NCI-H146 (cell line): ENCODE measurements at places on chromosomes 16 and 17.
A peak's percentile ranks its signal among the peaks of the same experiment; 100 is the strongest.

DNA sequence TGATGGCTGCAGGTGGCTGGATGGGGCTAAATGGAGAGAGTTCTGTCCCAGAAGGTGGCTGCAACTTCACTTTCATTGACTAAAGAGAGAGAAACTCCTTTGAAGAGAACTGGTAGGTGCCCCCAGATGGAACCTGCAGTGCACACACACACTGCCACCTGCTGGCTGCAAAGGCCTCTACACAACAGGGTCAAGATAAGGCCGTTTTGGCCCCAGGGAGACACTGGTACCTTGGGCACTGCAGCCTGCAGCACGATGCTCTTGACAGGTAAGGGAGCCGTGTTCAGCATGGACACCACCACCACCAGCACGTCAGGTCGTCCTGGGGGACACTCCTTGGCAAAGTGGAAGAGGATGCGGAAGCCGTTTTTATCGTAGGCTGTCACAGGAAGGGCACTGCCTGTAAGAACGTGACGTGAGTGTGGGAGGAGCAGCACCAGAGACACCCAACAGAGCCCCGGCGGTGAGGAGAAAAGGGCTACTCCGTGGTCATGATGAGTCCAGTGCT, 22.7 kb downstream of the GGA3 start:
- peak; percentile 47 for DNase-seq

GRCh38 chr16:28180655-28181460, 30.9 kb downstream of the XPO6 start:
- no peak for DNase-seq

DNA sequence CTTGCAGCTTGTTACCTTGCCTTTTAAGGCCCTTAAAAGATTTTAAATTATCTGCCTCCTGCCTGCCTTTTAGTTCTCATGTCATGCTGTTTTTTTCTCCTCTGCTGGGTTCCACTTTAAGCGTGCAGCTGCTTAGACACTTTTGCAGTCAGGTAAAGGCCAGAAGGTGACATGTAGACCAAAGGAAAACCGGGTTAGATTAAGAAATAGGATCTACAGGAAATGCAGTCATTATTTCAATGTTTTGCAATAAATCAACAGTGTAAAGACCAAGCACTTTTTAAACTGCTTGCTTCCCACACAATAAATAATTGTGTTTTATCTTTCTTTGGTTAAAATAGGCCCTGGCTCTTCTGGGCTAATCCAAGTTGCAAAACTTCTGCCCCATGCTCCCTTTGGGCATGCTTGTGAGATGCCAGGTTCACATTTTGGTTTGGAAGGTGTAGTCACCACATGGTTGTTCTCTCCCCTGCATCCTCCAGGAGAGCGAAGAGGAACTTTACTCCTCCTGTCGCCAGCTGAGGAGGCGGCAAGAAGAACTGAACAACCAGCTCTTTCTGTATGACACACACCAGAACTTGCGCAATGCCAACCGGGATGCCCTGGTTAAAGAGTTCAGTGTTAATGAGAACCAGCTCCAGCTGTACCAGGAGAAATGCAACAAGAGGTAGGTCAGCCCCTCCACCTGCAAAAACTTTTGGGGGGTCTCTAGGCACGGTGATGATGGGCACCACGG, 54.9 kb downstream of the SDR42E1 start:
- no peak for DNase-seq

GRCh38 chr16:52545222-52545897, 1.6 kb downstream of the TOX3 start:
- DNase-seq, result peak; percentile 28

GRCh38 chr16:15993946-15994665, 44.7 kb downstream of the ABCC1 start:
- DNase-seq, result no peak
